ENCODE measurements at places on chromosomes 3 and 15.

- DNase-seq = no peak
Observed at GRCh38 chr3:143573610-143574303, 274.5 kb downstream of the SLC9A9 start.

DNA sequence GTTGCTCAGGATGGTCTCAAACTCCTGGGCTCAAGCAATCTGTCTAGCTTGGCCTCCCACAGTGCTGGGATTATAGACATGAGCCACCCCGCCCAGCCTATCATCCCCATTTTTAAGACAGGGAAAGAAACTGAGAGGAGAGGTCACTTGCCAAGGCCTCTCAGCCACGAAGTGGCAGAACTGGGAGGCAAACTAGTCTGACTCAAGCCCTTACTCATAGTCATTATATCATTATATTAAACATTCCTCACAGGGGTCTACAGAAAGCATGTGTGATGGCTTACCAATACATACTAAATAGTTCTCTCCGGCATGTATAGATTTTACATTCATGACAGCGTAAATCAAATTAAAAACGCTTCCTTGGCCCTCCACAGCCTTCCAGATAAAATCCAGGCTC, 62.0 kb upstream of the ZBTB38 start:
- DNase-seq = no peak

DNA sequence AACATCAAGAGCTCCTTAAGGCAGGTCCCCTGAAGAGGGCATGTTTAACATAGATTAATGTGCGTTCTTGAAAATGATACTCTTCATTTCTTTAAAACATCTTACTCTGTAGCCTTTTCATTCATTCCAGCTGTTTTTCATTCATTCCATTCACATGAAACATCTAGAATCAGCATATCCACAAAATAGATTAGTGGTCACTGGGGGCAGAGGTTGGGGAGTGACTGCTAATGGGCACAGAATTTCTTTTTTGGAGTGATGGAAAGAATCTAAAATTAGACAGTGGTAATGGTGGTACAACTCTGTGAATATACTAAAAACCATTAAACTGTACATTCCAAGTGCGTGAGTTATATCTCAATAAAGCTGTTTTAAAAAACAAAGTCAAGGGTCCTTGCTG, 15.4 kb upstream of the CXCR6 start:
- no peak for DNase-seq

DNA sequence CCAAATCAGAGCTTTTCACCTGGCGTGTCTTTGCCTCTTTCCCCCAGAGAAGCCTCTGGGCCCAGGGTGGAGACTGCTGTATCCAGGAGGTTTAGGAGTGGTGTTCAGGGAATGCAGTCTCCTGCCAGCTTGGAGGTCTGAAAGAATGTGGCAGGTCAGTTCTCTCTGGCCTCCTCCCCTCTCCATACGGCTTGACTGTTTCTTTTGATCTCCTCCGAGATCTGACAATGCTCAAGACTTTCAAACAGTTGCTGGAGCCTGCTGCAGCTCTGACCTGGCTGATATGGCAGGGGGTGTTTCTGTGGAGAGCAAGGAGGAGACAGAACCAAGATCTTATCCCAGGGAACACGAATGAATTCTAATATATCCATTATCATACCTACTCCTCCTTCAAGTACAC, 24.7 kb upstream of the TM4SF4 start:
- DNase-seq = no peak

- DNase-seq = no peak
Observed at GRCh38 chr3:81793410-81793809, 32.0 kb upstream of the GBE1 start.

DNA sequence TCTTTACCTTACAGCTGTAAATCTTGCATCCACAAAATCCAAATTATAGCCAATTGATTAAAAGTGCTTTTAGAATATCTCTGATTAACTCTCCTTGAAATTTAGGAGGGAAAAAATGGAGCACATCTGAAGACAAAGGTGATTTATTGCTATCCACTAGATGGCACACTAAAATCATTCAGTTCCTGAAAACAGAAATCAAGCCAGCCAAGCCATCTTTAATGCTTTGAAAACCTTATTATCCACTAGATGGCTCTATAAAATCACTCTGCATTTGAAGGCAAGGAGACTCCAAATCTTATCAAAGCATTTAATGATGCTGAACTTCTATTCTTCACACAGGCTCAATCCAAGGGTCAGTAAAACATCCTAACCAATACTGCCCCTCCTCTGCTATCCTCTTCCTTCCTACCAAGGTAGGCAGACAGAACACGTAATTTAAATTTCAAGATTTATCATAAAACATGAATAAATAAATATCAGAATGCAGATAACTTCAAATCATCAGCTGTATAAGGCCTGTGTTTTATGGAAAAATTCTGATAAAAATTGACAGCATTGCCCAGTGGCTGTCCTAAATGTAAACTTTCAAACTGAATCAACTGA, 48.4 kb downstream of the GOLIM4 start:
- DNase-seq = peak; percentile 75

DNA sequence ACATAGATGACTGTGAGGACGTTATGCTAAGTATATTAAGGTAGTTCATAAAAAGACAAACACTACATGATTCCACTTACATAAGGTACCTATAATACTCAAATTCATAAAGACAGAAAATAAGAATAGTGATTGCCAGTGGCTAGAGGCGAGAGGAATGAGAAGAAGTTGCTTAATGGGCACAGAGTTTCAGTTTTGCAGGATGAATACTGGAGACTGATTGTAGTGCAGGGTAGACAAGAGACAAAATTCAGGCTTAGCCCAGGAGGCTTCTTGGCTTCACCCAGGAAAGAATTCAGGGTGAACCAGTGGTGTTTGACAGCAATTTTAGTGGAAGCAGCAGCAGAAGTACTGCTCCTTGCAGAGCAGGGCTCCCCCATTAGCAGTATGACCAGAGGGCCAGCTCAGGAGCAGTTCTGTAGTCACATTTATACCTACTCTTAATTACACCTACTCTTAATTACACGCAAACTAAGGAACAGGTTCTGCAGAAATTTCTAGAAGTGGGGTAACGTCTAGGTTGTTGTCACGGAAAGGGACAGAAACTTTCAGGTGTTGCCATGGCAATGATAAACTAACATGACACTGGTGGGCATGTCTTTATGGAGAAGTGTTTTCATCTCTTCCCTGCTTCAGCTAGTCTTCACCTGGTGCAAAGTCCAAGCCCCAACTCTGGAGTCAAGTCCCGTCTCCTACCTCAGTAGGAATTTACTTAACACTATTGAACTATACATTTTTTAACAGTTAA, 55.2 kb downstream of the TBL1XR1 start:
- DNase-seq = no peak

DNA sequence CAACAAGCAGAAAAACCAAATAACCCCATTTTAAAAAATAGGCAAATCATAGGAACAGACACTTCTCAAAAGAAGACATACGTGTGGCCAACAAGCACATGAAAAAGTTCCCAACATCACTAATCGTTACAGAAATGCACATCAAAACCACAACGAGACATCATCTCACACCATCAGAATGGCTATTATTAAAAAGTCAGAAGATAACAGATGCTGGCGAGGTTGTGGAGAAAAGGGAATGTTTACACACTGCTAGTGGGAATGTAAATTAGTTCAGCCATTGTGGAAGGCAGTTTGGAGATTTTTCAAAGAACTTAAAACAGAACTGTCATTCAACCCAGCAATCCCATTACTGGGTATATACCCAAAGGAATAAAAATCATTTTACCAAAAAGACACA, 60.7 kb downstream of the ABI3BP start:
- DNase-seq = no peak

- DNase-seq = no peak
Observed at GRCh38 chr3:137294839-137295238, 337.1 kb downstream of the IL20RB start.

- no peak for DNase-seq
Observed at GRCh38 chr3:124974691-124975090, 40.1 kb upstream of the MUC13 start.
